ENCODE measurements at places on chromosomes 7 and 10.
A peak's percentile ranks its signal among the peaks of the same experiment; 100 is the strongest.

- DNase-seq, result no peak
Observed at GRCh38 chr7:55307123-55307916, 57.8 kb upstream of the LANCL2 start.

DNA sequence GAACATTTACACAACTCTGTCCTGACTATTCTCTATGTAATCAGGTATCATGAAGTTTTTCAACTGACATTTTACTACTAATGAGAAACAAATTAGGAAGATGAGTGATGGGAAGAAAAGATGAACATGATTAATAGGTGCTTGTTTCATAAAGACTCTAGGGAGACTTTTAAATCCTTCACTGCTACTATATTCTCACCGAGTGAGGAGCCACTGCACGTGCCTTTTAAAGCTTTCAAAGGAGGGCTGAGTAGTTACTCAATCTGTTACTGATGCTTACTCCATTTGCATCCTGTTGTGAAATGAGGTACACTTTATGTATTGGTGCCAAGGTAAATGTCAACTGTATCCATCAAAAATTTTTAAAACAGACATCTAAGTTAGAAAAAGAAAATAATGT is 1.3 kb upstream of the COMMD3 start:
- no peak for DNase-seq

DNA sequence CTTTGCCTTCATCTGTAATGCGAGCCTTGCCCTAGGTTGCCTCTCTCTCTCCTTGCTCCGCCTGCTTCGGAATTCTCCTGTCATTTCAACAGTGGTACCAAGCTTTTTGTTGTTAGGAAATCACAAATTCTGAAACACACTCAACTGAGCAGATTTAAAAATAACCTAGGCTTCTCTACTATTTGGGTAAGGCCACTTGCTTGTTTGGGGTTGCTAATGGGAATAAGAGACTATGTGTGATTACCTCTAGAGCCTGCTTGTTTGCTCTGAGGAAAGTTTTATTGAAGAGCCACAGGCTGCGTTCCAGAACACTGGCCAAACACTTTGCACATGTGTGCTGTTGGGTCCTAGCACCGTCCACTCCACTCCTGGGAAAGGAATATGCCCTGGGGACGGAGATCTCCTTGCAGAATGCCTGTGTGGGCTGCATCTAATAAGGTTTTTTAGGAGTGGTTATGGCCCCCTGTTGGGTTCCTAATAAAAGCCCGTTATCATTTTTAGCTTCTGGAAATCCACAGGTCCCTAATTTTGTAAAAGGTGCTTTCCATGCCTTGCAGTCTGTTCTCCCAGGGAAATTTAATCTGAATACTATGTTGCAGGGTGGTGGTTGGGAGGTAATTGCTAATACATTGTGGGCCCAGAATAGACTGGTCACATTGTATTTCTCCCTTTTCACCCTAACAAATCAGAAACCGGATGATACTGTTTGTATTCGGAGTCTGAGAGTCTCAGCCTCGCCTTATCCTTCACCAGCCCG is 68.7 kb upstream of the KLF6 start:
- no peak for DNase-seq

DNA sequence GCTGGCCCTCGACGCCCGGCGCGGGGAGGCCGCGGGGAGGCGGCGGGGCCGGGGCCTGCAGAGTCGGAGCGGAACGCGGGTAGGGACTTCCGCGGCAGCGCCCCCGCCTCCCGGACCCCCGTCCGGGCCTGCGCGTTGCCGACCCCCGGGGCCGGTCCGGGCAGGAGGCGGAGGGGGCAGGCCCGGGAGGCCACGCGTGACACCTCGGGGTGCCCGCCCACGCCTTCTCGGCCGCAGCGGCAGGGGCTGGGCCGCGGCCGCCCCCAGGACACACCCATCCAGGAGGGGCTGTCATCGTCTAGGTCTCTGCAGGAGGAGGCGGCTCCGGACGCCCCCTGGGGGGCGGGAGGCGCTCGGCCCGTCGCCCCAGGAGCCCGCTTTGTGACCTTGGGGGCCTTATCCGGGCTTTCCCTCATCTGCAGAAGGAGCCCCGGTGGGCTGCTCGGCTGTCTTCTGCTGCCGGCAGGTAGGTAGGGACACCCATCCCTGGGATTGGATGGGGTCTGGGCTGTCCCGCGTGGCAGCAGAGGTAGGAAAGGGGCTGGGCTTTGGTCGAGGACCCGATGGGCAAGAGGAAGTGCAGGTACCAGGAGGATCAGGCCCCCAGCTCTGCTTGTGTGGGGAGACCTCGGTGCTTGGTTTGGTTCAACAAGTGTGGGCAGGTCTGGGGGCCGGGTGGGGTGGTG is 569 bp downstream of the ZNF316 start:
- DNase-seq, result peak; percentile 58

- DNase-seq, result no peak
Observed at GRCh38 chr7:105461518-105461917, 60.6 kb downstream of the PUS7 start.

GRCh38 chr7:128869944-128870285 is 7.3 kb downstream of the ATP6V1F start:
- DNase-seq, result no peak

GRCh38 chr10:56782503-56782902 is 421.4 kb upstream of the ZWINT start:
- no peak for DNase-seq

GRCh38 chr7:40978047-40978446 is 724.8 kb downstream of the INHBA start:
- no peak for DNase-seq

GRCh38 chr10:49516216-49516970 is 22.5 kb downstream of the ERCC6 start:
- DNase-seq, result no peak

DNA sequence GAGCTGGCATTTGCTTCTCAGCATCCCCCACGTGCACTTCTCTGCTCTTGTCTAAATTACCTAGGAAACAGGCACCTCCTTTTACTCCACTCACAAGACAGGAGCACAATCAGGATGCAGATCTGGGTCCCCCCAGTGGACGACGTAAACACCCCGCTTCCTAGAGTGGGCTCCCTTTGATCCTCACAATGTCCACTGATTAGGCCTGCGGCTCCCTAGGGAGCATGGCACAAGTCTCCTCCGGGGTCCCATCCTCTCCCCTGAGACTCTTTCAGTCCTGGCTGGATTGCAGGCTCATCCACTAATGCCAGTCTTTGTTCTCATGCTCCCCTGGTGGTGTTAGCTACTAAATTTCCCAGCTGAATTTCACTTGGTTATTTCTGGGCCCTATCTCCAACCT is 98.3 kb downstream of the GLI3 start:
- DNase-seq, result no peak

- DNase-seq, result no peak
Observed at GRCh38 chr10:85400981-85401695, 965.5 kb downstream of the GRID1 start.

GRCh38 chr10:79113827-79114226 is 45.1 kb downstream of the ZMIZ1 start:
- DNase-seq, result no peak

DNA sequence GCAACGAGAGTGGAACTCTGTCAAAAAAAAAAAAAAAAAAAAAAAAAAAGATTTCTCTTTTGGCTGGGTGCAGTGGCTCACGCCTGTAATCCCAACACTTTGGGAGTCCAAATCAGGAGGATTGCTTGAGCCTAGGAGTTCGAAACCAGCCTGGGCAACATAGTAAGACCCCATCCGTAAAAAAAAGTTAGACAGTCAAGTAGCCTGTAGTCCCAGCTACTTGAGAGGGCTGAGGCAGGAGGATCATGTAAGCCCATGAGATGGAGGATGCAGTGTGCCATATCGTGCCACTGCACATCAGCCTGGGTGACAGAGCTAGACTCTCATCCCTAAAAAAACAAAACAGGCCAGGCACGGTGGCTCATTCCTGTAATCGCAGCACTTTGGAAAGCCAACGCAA is 25.2 kb downstream of the PDLIM1 start:
- DNase-seq, result no peak

GRCh38 chr7:12258074-12258473 is 47.0 kb downstream of the TMEM106B start:
- no peak for DNase-seq

DNA sequence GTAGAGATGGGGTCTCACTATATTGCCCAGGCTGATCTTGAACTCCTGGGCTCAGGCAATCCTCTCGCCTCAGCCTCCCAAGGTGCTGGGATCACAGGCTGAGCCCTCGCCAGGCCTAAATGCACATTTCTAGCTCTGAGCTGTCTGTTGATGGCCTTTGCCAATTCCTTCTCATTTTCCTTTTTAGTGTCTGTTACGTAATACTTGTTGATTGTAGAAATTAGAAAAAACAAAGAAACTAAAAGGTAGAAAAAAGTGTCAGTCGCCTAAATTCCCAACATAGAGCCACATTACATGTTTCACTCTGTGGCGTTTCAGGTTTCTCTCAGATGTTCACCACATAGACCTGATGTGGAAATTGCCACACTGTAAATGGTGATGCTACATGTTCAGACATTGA is 44.0 kb upstream of the RASGEF1A start:
- no peak for DNase-seq

DNA sequence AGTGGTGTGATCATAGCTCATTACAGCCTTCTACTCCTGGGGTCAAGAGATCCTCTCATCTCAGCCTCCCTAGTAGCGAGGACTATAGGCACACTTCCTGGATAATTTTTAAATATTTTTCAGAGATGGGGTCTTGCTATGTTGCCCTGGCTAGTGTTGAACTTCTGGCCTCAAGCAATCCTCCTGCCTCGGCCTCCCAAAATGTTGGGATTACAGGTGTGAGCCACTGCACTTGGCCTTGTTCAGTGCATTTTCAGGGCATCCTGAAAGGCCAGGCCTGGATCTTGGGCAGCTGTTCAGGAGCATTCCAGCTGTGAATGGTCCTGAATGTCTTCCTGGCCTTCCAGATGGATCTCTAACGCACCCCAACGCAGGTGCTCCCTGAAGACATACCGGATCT is 95.7 kb downstream of the PFKFB3 start:
- DNase-seq, result no peak

GRCh38 chr7:81776948-81777630 is 7.2 kb upstream of the HGF start:
- no peak for DNase-seq

DNA sequence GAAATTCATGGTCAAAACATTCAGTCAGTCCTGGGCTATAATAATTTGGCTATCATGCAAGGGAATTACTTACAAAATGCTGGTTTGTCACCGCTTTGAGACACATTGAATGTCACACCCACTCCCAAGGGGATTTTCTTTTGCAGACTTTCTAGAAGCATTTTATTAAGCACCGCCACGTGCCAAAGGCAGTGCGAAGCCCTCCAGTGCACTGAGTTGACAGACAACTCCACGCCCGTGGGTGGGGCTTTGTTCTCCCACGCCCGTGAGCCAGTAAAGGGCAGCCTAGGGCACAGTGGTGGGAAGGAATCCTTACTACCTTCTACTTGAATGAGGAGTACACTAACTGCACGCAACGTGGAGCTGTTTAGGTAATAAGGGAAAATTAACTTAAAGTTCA is 515.8 kb downstream of the KCNMA1 start:
- DNase-seq, result no peak

GRCh38 chr10:64690194-64690593 is 1169.0 kb downstream of the REEP3 start:
- no peak for DNase-seq

DNA sequence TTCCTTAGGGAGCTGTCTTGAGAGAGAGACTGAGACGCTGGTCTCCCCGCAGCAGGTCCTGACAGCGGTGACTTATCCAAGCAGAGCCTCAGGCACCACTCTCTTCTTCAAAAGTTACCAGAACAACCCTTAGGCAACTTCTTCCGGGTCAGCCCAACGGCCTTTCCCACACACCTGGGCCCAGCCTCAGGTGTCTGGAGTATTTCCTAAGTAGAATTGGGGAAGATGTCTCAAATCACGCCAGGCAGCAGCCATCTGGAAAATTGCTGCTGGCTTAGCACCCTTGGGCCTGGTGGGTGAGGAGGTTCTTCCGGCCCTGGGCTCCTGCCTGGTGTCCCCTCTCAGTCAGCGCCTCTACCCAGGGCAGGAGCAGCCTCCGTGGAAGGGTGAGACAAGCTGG is 80.4 kb upstream of the ANLN start:
- DNase-seq, result no peak

GRCh38 chr7:92696584-92696983 is 106.4 kb upstream of the FAM133B start:
- no peak for DNase-seq

GRCh38 chr10:44576702-44577191 is 191.8 kb upstream of the CXCL12 start:
- peak; percentile 63 for DNase-seq

DNA sequence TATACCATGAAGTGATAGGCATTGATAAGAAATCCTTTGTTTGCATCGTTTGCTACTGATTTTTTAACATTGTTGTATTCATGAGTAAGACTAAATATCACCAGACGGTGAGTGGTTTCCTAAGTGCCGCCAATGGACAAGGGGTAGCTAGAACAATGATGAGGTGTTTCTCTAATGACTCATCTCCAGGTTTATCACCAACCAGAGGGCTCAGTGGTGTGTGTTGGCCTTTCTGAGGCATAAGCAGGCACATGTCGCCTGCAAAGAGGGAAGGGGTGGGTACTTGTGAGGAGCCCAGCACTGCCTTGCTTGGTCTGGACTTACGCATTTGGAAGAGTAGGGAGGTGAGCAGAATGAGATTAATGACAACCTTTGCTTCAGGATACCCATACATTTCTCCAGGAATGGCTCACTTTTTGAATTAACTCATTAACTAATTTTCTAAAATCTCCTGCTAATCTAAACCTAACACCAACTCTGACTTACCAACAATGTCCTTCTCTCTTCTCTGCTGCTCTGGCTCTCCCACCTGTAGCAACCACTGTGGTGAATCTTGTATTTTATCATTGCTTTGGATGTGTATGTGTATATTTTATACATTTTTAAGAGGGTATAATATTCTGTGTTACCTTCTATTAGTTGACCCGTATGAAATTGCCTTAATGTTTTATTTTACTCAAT is 722.6 kb downstream of the GRID1 start:
- no peak for DNase-seq

GRCh38 chr10:50211670-50212069 is 39.6 kb downstream of the ASAH2 start:
- DNase-seq, result no peak

GRCh38 chr10:132907821-132908620 is 34.3 kb downstream of the CFAP46 start:
- DNase-seq, result peak; percentile 27

DNA sequence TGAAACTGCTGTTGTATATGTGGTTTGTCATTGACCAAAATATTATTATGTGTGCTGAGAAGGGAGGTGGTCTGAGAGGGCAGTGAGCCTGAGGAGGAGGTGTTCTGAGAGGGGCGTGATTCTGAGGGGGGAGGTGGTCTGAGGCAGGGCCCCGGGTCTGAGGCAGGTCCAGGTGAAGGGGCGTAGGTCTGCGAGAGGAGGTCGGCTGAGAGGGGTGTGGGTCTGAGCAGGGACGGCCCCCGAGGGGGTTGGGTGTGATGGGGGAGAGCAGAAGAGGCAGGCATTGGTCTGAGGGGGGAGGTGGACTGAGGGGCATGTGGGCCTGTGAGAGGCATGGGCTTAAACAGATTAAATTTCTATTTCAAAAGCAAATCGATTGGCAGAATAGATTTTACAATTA is 32.4 kb downstream of the AKR1C4 start:
- DNase-seq, result no peak

- no peak for DNase-seq
Observed at GRCh38 chr10:113027230-113027573, 77.2 kb downstream of the TCF7L2 start.
